Forelimb muscle (tissue), 1 donor: ENCODE measurements at places on chromosomes 1 and 21.

DNA sequence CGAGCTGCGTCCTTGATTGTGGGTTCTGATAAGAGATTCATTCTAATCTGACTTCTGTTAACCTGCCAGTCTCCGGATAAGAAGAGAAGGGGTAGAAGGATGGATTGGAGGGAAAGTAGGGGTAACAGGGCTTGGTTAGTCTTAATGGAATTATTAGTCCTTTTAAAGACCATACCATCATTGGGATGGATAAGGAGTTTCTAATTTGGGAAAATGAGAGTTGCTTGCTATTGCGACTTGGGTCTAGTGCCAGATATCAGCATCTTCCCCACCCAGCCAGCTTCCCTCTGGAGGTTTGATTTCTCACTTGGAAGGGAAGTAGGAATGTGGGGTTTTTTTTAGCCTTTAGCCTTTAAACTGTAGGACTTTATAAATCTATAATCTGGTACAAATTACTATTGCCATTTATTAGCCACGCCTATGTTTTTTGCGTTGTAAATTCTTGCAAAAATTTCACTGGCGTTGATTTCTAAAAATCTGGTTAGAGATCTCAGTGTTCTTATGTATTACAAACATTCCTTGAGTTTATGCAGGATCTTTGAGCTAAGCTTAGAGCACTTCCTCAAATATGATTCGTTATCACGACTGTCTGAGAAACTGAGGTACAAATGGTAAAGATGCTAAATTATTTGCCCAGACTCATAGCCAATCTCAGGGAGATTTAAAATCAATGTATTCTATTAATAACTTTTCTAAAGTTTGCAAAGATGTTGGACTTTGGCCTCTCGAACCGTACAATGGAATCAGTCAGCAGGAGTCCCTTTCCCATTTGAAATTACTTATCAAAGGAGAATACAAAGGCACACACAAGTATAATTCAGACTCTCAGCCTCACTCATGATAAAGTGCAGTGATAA lies 1.3 kb downstream of the FAM20B start:
- DNase-seq, result no peak

DNA sequence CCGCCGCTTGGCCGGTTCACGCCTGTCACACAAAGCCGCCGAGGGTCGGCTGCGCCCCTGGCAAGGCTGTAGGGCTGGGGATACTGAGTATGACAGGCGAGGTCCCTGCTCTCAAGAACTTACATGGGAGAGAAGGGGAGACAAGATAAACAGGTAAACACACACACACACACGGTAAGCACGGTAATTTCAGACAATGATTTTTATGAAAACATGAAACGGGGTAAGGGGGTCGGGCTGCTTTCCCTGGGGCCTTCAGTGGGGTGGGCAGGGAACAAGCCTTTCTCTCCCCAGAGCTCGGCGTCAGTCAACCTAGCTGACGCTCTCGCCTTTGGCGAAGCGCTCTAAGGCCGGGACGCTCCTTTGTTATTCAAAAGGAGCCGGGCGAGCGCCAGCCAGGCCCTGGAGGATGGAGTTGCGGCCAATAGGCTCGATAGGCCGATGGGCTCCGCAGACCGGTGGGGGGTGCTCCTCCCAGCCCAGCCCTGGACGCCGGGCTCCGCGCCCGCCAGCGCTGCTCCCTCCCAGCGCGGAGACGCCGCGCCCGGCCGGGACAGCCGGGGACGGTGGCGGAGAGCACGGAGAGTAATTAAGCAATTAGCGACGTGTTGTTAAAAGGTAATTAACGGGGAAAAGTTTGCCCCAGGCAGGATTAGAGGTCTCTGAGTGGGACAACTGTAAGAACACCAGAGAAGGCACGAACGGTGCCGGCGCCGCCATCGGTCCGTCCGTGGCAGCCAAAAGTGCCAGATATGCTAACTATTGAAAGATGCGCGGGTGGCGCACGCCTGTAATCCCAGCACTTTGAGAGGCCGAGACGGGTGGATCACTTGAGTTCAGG lies 950 bp upstream of the INKA2 start:
- no peak for DNase-seq

- DNase-seq, result no peak
These were observed 187.1 kb downstream of the NRIP1 start for GRCh38 chr21:14877581-14878228.

- DNase-seq, result no peak
These were observed 462.3 kb upstream of the NFIA start for GRCh38 chr1:60620087-60620486.

DNA sequence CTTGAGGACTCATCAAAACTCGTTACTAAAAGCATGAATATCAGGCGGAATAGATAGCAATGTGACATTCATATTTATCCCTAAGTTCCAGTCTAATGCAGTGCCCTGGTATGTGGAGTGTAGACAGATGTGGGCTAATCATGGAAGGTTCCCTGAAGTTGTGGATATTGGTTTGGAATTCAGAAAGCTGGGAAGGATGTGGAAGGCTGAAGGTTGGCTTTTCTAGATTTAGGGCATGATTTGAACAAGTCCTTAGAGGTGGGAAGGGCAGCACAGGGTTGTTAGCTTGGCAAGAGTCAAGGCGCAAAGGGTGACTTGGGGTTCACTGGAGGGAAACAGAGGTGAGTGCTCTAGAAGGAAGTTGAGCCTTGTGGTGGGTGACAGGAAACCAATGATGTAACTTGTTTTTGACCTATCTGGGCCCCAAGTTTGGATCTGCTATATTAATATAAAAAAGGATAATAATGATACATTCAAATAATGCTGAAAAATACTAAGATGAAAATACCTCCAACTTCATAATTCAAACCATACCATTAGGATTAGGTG lies 21.9 kb downstream of the LGALS8 start:
- no peak for DNase-seq

- DNase-seq, result no peak
These were observed 70.3 kb upstream of the PRDX6 start for GRCh38 chr1:173406783-173407230.

- no peak for DNase-seq
These were observed 208.0 kb upstream of the GALNT2 start for GRCh38 chr1:229859026-229859425.

DNA sequence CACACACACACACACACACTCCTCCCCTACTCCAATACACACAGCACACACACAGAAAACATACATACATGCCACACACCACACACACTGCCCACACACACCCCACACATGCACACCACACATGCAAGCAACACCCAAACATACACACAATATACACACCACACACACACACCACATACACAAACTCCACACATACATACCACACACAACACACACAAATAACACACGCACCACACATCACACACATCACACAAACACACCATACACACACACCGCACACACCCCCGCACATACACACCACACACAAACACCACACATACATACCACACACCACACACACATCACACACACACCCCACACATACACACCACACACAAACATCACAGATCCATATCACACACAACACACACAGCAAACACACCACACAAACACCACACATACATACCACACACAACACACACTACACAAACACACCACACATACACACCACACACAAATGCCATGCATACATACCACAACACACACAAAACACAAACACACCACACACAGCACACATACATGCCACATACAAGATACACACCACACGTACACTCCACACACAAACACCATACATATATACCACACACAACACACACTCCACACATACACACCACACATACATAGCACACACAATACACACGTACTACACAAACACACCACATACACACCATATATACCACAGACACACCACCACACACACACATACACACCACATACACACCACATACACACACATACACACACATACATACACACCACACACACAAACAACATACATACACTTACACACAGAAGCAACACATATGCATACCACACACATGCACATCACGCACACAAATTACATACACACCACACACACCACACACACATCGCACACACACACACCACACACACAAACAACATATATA lies 932 bp upstream of the RAB7B start:
- DNase-seq, result no peak

- DNase-seq, result peak; percentile 40
These were observed 75.1 kb upstream of the SIPA1L2 start for GRCh38 chr1:232704694-232705680.

DNA sequence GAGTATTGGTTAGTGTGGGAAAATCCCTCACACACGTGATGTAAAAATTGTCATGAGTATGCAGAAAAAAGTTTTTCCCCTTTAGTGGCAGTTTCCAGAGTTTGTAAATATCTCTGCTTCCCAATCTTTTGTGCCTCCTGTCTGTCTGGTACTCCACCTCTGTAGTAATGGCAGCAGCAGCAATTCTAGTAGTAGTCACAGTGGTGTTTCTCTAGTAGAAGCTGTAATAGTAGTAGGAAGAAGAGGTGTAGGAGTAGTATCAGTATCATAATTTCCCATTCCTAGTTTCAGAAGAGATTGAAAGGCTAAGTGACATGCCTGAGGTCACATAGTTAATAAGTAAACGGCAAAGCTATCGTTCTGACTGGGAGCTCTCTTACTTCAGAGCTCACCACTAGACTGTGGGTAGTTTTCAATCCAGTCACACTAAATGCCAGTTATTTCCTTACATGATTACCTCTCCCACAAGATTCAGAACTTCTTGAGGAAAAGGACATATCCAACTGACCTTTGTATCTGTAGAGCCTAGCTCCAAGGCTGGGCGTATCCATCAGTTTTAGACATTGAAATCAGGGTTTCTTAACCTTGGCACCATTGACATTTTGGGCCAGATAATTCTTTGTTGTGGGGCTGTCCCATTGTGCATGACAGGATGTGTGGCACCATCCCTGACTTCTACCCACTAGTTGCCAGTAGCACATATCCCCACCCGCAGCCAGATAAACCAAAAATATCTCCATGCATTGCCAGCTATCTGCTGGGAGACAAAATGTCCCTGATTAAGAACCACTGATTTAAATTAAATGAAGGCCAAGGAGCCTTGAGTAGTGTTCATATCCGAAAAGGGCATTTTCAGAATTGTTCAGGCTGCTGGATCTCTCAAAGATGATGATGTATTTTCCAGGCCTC lies 135.9 kb downstream of the FGGY start:
- no peak for DNase-seq

DNA sequence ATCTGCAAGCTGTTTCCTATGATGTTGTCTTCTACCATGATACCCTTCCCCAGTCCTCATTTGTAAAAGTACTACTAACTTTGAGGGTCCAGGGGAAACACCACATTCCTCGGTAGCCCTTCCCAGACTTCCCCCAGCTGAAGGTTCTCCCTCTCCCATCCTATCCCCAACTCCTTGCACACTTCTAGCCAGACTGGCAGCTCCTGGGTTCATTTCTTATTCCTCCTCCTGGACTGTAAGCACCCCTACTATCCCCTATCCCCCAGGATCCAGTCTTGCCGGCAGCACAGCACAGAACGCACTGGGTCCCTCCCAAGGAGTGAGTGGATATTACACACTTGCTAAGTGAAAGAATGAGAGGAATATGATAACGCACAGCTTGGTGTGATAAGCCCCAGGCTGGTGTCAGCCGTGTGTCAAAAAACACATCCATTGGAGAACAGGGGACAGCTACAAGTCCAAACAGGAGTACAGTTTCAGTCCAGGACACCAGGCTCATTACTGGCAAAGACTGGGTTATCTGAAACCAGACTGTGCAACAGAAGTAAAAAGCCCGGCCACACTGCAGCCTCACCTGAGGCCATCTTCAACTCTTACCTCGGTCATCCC lies 100.2 kb downstream of the SSBP3 start:
- DNase-seq, result no peak

- DNase-seq, result no peak
These were observed 13.4 kb upstream of the AGTRAP start for GRCh38 chr1:11722538-11722937.

DNA sequence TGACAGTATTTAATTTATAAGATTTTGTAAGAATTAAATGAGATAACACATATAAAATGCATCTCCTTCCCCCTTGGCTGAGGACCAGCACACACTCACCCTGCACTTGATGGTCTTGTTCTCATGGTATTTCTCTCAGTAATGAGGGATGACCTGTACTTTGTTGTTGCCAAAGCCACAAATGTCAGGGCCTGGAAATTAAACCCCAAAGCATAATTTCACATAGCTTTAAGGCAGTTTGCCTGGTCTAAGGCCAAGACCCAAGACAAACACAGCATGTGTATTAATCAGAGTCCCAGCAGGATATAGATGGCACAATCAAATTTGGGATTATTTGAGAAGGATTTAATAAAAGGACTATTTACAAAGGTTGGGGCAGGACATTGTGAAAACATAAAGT lies 48.6 kb upstream of the EPS15 start:
- no peak for DNase-seq

- no peak for DNase-seq
These were observed 1554.8 kb downstream of the KCNT2 start for GRCh38 chr1:195053478-195053877.

DNA sequence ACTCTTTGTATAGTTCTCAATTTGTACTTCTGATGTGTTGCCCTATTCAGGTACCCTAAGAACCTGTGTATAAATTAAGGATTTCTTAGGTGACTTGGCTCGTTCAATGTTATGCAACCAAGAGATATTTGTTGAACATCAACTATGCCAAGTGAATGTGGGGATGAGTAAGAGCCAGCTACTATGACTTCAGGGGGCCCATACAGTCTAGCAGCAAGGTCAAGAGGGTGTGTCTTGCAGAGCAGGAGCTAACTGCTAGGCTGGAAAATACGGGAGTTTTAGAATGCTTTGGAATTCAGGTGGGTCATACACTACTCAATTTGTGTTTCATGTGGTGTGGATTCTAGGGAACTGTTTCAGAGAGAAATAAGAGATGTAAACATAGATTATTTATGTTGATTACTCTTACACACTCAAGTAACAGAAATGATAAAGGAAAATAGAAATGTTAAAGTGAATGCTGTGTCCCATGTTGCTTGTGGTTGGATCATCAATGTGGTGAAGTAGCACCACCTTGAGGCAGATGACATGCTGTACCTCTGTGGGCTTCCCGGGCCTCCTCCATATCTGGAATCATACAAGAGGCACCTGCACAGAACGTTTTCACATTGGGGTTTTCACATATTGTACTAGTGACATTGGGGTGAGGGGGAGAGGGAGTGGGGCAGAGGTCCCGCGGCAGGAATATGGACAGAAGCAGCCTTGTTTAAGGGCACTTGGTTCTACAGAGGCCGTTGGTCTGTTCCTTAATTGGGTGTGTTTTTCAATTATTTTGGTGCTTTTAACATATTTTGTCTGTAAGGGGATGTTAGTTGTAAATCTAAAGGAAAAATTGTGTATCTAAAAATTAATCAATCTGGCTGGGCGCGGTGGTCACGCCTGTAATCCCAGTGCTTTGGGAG lies 12.4 kb downstream of the ARPC5 start:
- no peak for DNase-seq

DNA sequence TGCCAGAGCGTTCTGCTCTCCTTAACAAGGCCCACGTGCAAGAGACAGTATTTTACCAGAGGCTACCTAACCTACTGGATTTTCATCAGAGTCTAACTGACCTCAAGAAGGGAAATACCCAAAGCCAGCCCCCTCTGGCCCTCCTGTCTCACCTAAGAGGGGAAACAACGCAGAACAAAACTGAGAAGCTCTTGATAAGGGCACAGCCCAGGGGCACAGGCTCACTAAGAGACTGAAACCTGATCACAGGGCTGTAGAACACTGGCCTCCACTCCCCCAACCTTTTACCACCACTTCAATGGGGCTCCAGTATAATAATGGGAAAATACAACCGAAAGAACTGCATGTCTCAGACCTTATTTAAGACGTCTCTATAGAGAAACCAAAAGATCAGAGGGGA lies 449.5 kb upstream of the CAMK1G start:
- no peak for DNase-seq

GRCh38 chr1:221169447-221169889 lies 290.2 kb downstream of the HLX start:
- no peak for DNase-seq
